ENCODE measurements at places on chromosomes 12 and 14. TPM values are rescaled to one million over a fixed set of nuclear protein-coding genes. Genes with fewer than 3 reads are reported as not detected.

Gene CMA1
- not detected for total RNA-seq

Gene GRIN2B
- not detected for total RNA-seq

Gene KRT79
- not detected for total RNA-seq

Gene SLC17A8
- not detected for total RNA-seq

Gene TAS2R8
- total RNA-seq: not detected

Gene LRIG3
- 25.2 TPM for total RNA-seq

Gene OASL
- 0.91 TPM for total RNA-seq

Gene TROAP
- 5.2 TPM for total RNA-seq

DNA sequence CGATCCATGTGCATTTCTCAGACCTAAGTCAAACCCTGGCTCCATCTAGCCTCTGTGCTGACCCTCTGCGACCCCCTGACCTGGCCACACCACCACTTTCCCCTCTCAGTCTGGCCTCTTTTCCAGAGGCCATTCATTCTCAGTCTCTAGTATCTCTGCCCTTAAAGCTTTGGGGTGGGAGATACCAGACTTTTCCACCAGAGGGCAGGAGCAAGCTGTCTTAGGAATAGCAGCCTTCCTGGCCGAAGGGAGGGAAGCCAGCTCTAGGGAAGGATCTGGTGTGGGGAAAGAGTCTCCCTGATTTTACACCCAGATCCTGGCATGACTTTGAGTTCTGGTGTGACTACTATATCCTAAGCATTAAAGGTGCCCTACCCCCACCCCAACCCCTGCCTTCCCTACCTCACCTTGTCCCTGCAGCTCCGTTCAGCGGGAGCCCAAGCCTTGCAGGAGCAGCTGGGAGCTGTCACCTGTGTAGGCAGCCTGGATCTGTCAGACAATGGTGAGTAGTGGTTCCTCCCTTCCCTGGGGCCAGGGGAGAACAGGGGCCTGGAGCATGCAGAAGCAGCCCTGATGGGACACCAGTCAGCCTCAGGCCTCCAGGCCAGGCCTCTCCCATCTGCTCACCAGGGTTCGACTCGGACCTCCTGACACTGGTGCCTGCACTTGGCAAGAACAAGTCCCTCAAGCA lies 6.6 kb downstream of the CARMIL3 start:
- H3K27ac ChIP-seq: no peak overlapping the region
- H3K36me3 ChIP-seq: no peaks in the 10 kb centered on the region
- DNase-seq: peak; percentile 86
- no peaks in the 10 kb centered on the region for H3K4me1 ChIP-seq

DNA sequence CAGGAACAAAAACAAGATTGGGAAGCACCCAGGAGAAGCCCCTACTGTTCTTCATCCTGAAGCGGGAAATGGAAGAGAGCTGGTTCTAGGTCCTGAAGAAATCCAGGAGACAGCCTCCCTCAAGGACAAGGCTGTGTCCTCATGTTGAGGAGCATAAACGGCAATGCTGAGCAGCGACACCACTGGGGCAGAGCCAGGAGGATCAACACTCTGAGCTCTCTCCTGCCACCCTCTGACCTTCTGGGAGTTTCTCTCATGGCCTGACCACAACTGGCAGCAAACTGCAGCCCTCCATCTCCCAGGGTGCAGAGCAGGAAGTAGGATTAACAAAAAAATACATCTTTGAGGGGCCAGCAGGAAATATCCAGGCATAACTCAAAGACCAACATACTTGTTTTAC lies 1292.2 kb upstream of the TMEM132C start:
- no peaks in the 10 kb centered on the region for H3K27me3 ChIP-seq
- no peaks in the 10 kb centered on the region for H3K4me1 ChIP-seq
- DNase-seq: no peak
- H3K4me3 ChIP-seq: no peak overlapping the region
- no peaks in the 10 kb centered on the region for H3K36me3 ChIP-seq
- no peak overlapping the region for H3K27ac ChIP-seq

GRCh38 chr14:87252103-87252502 lies 740.9 kb downstream of the GALC start:
- no peaks in the 10 kb centered on the region for H3K36me3 ChIP-seq
- DNase-seq: no peak

- peak overlapping the region; percentile 96 for H3K27ac ChIP-seq
- H3K4me1 ChIP-seq: peaks cover 3% of the 10 kb centered on the region
- H3K36me3 ChIP-seq: no peaks in the 10 kb centered on the region
- no peaks in the 10 kb centered on the region for H3K27me3 ChIP-seq
Observed at GRCh38 chr12:13000925-13001774, 1.1 kb upstream of the HEBP1 start.

- H3K36me3 ChIP-seq: no peaks in the 10 kb centered on the region
- H3K27me3 ChIP-seq: no peaks in the 10 kb centered on the region
- H3K4me3 ChIP-seq: no peak overlapping the region
- no peak for DNase-seq
Observed at GRCh38 chr12:69985656-69986055, 160.6 kb downstream of the MYRFL start.

DNA sequence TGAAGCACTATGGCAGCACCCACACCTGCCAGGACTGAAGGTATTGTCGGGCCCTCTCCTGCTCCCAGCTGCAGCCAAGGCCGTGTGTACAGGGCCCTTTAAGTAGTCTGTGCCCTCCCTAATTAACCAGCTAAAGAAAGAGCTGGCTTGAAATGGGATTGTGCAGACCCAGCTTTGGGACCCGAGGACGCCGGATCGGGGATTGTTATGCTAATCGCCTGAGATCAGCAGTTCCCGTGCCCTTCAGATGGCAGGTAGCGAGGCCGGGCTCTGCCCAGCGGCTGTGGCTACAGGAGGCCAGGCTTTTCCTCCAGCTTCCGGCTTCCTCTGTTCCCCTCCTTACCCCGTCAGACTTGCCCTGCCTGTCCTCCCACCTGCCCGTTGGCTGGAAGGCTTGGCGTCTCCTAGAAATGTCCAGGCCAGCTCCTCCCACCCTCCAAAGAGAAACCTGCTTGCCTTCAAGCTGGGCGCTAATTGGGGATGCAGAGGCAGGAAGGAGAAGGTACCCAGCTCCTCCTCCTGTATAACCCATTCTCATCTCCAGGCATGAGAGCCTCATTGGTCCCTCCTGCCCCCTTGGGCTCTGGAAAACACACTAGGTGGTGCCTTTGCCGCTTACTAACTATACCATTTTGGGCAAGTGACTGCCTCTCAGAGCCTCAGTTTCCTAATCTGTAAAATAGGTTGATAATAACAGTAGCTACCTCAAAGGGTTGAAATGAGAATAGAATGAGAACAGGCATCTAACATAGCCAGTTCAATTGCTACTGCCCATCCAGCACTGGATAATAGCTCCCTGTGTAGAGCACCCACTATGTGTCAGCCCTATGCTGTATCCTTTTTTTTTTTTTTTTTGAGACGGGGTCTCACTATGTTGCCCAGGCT lies 25.8 kb upstream of the MSI1 start:
- H3K4me1 ChIP-seq: peaks cover 8% of the 10 kb centered on the region
- H3K36me3 ChIP-seq: no peaks in the 10 kb centered on the region
- H3K4me3 ChIP-seq: no peak overlapping the region

- no peaks in the 10 kb centered on the region for H3K27me3 ChIP-seq
- peak; percentile 98 for DNase-seq
- H3K4me3 ChIP-seq: peak within 1 kb of the TSS; percentile 47
- no peaks in the 10 kb centered on the region for H3K4me1 ChIP-seq
- H3K36me3 ChIP-seq: no peaks in the 10 kb centered on the region
Observed at GRCh38 chr12:56224102-56224701, at the start of gene NABP2. Gene NABP2 (plus strand): TSS chr12:56224342. CDS start chr12:56224857, 515 bp downstream.

GRCh38 chr12:53193985-53194716 lies 12.9 kb downstream of the ITGB7 start:
- H3K36me3 ChIP-seq: no peaks in the 10 kb centered on the region
- DNase-seq: no peak
- H3K27ac ChIP-seq: no peak overlapping the region
- H3K4me1 ChIP-seq: no peaks in the 10 kb centered on the region
- H3K4me3 ChIP-seq: no peak overlapping the region

- H3K36me3 ChIP-seq: no peaks in the 10 kb centered on the region
- DNase-seq: no peak
- no peak overlapping the region for H3K27ac ChIP-seq
- H3K4me1 ChIP-seq: no peaks in the 10 kb centered on the region
Observed at GRCh38 chr12:49515266-49515665, 23.6 kb upstream of the KCNH3 start.

GRCh38 chr12:54352022-54352531 lies 12.2 kb downstream of the GPR84 start:
- no peak overlapping the region for H3K4me3 ChIP-seq
- peaks cover 5% of the 10 kb centered on the region for H3K4me1 ChIP-seq
- H3K27ac ChIP-seq: peak overlapping the region; percentile 61
- H3K27me3 ChIP-seq: no peaks in the 10 kb centered on the region

- H3K27me3 ChIP-seq: no peaks in the 10 kb centered on the region
- no peak overlapping the region for H3K4me3 ChIP-seq
- no peaks in the 10 kb centered on the region for H3K4me1 ChIP-seq
- DNase-seq: no peak
Observed at GRCh38 chr14:53938136-53938837, 18.3 kb downstream of the BMP4 start.

GRCh38 chr12:1573960-1574864 lies 20.2 kb downstream of the FBXL14 start:
- DNase-seq: no peak
- H3K27ac ChIP-seq: peak overlapping the region; percentile 81
- H3K27me3 ChIP-seq: no peaks in the 10 kb centered on the region
- no peaks in the 10 kb centered on the region for H3K36me3 ChIP-seq

DNA sequence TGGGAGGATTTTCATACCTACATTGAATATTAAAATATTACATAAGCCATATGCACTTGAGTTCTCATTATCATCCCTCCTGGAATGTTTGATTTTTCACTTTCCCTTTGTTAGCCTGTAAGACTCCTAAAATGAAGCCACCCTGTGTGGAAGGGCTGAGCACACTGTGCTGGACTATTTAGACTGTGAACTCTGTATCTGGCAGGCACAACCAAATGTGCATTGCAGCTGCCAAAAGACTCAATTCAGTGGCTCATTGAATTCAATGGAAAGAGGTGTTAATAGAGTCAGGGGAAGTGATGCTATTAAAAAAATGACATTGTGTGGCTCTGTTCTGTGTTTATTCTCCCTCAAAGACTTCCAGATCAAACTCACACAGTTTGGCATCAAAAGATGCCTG lies 111.1 kb downstream of the SMOC1 start:
- no peaks in the 10 kb centered on the region for H3K4me1 ChIP-seq
- no peak for DNase-seq
- H3K36me3 ChIP-seq: no peaks in the 10 kb centered on the region
- H3K27me3 ChIP-seq: no peaks in the 10 kb centered on the region
- H3K4me3 ChIP-seq: no peak overlapping the region

- no peak overlapping the region for H3K27ac ChIP-seq
- no peak overlapping the region for H3K4me3 ChIP-seq
- no peaks in the 10 kb centered on the region for H3K36me3 ChIP-seq
Observed at GRCh38 chr14:71597287-71597920, 334.8 kb upstream of the RGS6 start.

GRCh38 chr12:51320695-51321320 lies 3.2 kb downstream of the BIN2 start:
- no peak for DNase-seq
- H3K4me1 ChIP-seq: no peaks in the 10 kb centered on the region
- no peak overlapping the region for H3K4me3 ChIP-seq
- no peaks in the 10 kb centered on the region for H3K36me3 ChIP-seq

- no peaks in the 10 kb centered on the region for H3K36me3 ChIP-seq
- H3K27ac ChIP-seq: no peak overlapping the region
- DNase-seq: no peak
Observed at GRCh38 chr12:41950455-41950854, 194.2 kb downstream of the GXYLT1 start.

GRCh38 chr14:80447392-80447791 lies 236.1 kb upstream of the DIO2 start:
- no peaks in the 10 kb centered on the region for H3K4me1 ChIP-seq
- no peak for DNase-seq
- no peaks in the 10 kb centered on the region for H3K27me3 ChIP-seq
- H3K4me3 ChIP-seq: no peak overlapping the region
- no peak overlapping the region for H3K27ac ChIP-seq

- DNase-seq: no peak
- H3K27me3 ChIP-seq: no peaks in the 10 kb centered on the region
- no peaks in the 10 kb centered on the region for H3K4me1 ChIP-seq
- H3K4me3 ChIP-seq: no peak overlapping the region
Observed at GRCh38 chr12:66232263-66232662, 43.2 kb downstream of the IRAK3 start.

GRCh38 chr14:75982266-75983018 lies 647 bp upstream of the TGFB3 start:
- peaks cover 13% of the 10 kb centered on the region for H3K4me1 ChIP-seq
- H3K27me3 ChIP-seq: no peaks in the 10 kb centered on the region
- no peaks in the 10 kb centered on the region for H3K36me3 ChIP-seq
- DNase-seq: peak; percentile 84
- peak overlapping the region; percentile 74 for H3K4me3 ChIP-seq

DNA sequence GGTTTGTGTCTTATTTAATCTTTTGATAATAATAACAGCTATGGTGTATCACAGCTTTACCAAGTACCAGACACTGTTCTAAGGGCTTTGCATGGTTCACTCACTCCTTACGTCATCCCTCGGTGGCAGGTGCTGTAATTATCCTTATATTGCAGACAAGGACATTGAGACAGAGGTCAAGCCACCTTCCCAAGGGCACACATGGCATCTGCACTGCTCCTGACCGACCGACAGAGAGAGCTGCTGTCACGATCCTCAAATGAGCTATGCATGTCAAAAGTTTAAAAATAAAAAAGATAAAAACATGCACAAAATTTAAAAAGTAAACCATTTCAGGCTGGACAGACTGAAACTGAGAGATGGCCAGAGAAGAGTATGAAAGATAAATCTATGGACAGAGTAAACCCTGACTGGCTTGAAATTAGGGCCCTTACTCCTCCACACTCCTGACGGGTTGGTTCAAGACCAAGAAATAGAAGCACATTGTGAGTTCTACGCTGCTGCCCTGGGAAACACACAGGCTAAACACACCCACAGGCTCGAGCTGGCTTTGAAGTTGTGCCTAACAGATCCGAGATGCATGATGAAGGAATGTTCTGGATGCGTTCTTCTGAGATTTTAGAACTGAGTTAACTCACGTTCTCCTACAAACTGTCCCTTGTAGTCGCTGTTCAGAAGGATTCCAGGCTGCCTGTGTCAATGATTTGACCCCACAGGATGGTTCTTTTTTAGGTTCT lies 268.7 kb downstream of the ZFP36L1 start:
- H3K4me3 ChIP-seq: no peak overlapping the region
- H3K4me1 ChIP-seq: peaks cover 6% of the 10 kb centered on the region
- H3K27me3 ChIP-seq: no peaks in the 10 kb centered on the region
- H3K36me3 ChIP-seq: no peaks in the 10 kb centered on the region

DNA sequence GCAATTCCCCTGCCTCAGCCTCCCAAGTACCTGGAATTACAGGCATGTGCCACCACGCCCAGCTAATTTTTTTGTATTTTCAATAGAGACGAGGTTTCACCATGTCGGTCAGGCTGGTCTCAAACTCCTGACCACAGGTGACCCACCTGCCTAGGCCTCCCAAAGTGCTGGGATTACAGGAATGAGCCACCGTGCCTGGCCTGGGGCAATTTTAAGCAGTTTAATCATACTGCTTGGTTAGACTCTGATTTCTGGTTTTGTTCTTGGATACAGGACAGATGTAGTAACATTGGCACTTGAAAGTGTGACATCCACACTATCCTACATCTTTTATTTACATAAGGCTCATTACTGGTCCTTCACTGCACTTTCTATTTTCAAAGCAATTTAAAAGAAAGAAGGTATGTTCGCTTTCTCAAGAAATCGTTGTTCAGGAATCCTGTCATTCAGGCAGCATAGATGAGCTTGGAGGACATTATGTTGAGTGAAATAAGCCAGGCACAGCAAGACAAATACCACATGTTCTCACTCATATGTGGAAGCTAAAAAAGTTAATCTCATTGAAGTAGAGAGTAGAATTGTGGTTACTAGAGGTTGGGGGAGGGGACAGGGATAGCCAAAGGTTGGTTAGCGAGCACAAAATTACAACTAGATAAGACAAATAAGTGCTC lies 4.0 kb upstream of the NUAK1 start:
- no peak overlapping the region for H3K27ac ChIP-seq
- no peaks in the 10 kb centered on the region for H3K27me3 ChIP-seq
- H3K4me1 ChIP-seq: no peaks in the 10 kb centered on the region
- no peaks in the 10 kb centered on the region for H3K36me3 ChIP-seq
- H3K4me3 ChIP-seq: no peak overlapping the region
- DNase-seq: no peak
